M059J (cell line): ENCODE measurements at places on chromosomes 11 and 22.

DNA sequence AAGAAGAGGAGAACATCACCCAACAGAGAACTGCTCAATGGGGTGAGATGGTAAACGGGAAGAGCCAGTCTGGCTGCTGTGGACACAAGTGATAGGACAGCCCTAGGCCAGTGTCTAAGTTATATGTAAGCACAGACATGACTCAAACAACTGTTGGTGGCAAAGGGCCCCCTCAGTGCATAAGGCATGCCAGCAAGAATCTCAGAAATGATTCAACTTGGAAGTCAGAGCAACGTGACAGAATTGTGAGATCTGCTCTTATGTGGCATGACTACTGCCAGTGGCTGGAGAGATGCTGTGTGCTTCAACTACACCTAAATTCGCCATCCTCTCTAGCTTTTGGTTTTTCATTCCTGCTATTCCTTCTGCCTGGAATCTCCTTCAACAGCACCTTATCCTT, 7.4 kb downstream of the SLN start:
- DNase-seq, result peak; percentile 92

GRCh38 chr11:3927129-3927796, 71.8 kb downstream of the STIM1 start:
- no peak for DNase-seq

- DNase-seq, result no peak
These were observed 4.3 kb upstream of the NHERF4 start for GRCh38 chr11:119180729-119181676.

- no peak for DNase-seq
These were observed 48.6 kb downstream of the FLRT1 start for GRCh38 chr11:64084146-64084950.

- DNase-seq, result no peak
These were observed 42.4 kb upstream of the SMTN start for GRCh38 chr22:31038686-31039085.

GRCh38 chr22:26893173-26894110, 236.1 kb downstream of the MIAT start:
- DNase-seq, result peak; percentile 45

- peak; percentile 60 for DNase-seq
These were observed 18.4 kb downstream of the NEAT1 start for GRCh38 chr11:65440831-65441499.

GRCh38 chr11:1744891-1745700, 5.3 kb downstream of the IFITM10 start:
- DNase-seq, result no peak

DNA sequence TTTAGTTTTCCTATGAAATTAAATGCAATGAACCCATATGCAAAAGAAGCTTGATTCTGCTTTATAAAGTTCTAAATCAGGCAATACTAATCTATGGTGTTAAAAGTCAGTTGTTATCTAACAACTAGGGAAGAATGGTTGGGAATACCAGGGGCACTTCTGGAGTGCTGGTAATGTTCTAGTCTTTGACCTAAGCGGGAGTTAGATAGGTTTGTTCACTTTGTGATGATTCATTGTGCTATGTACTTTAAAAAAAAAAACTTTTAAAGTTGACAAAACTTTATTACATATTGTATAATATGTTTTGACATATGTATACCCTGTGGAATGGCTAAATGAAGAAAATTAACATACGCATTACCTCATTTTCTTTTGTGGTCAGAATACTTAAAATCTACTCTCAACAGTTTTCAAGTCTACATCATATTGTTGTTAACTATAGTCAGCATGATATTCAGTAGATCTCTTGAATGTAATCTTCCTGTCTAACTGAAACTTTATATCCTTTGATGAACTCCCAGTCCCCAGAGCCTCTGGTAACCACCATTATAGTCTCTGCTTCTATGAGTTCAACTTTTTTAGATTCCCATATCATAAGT, 39.2 kb downstream of the BIRC2 start:
- DNase-seq, result no peak

- DNase-seq, result no peak
These were observed 270.9 kb downstream of the TTC28 start for GRCh38 chr22:28408709-28409108.

DNA sequence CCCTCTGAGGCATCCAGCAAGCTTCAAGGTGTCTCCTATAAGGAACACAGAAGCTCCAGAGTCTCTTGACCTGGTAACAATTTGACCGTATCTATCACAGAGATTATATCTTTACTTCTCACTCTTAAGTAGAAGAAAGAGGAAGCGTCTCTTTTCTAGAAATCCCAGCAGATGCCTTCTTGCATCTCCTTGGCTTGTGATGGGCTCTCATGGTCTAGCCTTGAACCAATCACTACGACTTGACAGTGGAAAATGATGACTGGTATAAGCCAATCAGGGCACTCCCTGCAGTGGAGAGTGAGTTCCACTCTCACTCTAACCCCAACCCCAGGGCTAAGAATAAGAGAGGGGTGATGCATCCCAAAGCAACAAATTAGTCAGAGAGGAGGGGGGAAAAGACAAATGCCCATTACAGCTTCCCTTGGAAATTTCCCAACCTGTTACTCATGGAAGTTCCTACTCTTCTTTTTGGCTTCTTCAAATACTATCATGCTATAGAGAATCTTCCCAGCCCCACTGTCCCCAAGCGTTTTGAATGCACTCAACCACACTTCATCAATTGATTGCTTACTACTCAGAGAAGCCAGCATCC, 293.5 kb downstream of the MN1 start:
- DNase-seq, result peak; percentile 64

- DNase-seq, result peak; percentile 7
These were observed 38.7 kb downstream of the GLYAT start for GRCh38 chr11:58693026-58693425.

DNA sequence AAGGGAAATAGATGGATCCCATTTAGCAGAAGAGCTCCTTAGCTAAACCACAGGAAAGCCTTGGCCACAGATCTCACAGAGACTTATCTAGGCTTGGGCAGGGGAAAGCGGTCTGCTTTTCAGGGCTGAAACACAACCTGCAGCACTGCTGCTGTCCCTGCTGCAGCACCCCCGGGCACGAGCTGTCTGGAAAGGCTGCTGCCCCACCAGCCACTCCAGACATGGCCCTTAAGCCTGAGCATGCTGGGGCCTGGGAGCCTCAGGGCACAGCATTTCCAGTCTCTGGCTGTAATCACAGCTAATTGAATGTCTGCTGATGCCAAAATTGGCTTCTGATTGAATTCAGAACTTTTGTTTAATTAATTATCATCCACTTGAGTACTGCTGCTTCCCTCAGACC, 115.0 kb downstream of the TMPRSS5 start:
- no peak for DNase-seq

DNA sequence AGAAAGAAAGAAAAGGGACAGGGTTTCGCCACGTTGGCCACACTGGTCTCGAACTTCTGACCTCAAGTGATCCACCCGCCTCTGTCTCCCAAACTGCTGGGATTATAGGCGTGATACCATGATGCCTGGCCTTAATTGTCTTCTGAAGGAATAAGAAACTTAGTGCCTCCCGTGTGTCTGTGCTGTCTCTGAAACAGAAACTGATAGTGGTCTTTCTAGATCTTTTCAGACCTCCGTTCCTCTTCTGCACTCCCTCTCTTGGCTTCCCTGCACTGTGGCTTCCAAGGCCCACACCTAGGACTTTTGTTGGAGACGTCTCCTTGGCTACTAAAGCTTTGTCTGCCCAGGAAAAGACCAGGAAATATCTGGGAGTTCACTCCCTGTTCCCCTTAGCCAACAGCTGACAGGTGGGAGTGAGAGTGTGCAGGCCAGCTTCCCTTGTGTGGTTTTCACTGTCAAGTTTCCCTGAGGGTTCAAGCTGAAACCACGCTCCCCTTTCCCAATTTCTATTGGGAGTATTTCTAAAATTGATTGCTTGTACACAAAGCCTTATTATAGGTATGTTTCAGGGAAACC, 10.1 kb upstream of the HTR3B start:
- DNase-seq, result peak; percentile 5

DNA sequence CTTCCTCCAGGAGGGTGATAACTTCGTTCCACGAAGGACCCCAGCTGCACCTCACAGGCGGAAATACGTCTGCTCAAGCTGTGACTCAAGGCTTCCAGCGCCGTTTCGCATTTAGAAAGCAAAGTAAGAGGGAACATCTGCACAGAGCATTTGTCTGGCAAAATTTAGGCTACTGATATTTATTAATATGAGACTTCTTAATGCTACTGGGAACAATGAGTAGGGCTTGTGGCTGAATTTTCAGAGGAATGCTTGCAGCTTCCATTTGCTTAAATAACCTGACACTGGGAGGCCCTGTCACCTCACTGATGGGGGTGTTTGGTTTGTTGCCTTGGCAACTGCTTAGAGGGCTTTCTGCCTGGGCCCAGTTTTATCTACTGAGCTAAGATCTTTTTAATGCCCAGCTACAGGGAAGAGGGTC, 14.7 kb upstream of the ST14 start:
- peak; percentile 47 for DNase-seq

DNA sequence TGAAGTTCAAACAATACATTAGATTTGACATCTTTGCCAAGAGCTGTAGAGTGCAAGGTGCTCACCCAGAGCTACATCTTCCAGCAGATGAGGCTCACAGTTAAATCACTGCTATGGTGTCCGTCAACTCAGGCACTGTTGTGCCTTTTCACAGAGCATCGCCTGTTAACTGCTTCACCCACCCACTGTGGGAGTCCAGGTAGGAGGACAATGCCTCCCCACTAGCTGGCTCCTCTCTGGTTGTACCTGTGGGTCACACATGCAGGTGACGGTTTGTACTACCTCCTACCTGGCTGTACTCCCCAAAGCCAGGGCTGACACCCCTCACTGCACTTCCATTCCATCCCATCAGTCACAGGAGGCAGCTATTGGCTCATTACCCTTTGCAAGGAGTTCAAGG, 84.6 kb upstream of the TOP3B start:
- DNase-seq, result no peak

- DNase-seq, result no peak
These were observed 8.4 kb upstream of the OMP start for GRCh38 chr11:77093987-77094840.

DNA sequence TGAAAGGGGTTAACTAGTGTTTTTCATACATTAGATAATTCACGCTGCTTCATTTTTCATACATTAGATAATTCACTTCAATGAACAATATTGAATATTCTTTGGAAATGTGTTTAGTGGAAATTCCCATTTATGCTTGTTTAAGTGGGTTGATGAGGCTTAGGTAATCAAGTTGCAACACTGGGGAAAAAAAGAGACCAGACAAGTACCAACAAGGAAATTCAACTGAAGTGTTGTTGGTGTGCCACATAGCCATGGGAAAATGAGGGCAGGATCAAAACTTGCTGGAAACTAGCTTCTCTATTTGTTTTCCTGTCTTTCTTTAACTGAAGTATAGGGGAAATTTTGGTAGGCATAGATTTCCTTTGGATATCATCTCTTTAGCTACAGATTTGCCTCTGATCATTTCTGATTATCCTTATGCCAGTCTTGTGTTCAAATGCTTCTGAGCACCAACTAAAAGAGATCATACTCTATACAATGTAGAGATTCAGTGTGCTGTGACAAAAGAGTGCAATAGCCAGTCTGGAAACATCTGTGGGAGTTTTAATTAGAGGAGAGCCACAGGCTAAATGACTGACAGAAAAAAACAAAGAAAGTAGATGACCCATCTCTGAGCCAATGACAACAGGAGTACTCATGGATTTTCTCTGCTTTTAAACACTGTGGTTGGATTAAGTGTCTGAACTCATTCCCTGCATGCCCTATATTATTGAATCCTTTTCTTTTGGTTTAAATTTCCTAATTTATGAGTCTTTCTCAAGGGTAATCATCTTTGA, 67.6 kb upstream of the CTSC start:
- DNase-seq, result peak; percentile 41

DNA sequence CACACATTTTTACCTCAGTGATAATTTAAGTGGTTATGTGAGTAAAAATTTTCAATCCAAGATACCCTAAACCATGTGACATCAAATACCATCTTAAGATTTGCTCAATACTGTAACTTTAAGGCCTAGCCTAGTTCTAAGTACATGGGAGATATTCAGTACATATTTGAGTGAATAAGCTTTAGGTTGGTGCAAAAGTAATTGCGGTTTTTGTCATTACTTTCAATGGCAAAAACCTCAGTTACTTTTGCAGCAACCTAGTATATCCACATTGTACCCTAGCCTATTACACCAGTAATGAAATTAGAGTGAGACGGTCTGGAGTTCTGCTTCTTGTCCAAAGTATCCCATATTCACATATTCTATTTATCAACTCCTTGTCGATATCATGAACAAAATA, 700.1 kb downstream of the LRRC4C start:
- DNase-seq, result no peak

- DNase-seq, result no peak
These were observed 30.8 kb upstream of the LRRC10B start for GRCh38 chr11:61477727-61478148.

- peak; percentile 14 for DNase-seq
These were observed 89.6 kb downstream of the SERGEF start for GRCh38 chr11:17923217-17923616.

DNA sequence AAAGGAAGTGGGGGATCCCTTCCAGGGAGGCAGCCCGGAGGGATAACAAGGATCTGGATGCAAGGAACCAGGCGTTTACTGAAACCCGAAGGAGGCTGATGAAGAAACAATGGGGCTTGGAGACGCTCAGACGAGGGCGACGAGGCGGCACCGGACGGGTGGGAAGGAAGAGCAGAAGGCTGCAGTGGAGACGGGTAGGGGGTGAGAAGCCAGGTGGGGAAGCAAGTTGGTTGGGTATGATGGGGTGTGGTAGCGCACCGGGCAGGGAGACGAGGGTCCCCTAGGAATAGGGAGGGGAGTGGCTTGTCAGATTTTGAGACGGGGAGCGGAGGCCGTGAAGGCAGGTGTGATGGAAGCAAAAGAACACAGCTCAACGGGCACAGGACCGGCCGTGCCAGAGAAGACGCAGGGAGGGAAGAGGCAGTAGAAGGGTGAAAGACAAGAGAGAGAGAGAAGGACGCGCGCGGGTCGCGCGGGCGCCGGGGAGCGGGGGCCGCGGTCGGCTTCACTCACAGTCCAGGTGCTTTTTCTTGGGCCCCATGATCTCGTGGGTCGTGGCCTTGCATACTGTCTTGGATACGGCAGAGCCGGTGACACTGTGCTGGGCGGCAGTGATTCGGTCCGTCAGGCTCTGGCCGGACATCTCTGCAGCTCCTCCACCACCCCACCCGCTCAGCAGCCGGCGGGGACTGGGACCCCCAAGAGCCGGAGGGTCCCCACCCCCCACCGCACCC, 579 bp downstream of the PICALM start:
- peak; percentile 65 for DNase-seq

DNA sequence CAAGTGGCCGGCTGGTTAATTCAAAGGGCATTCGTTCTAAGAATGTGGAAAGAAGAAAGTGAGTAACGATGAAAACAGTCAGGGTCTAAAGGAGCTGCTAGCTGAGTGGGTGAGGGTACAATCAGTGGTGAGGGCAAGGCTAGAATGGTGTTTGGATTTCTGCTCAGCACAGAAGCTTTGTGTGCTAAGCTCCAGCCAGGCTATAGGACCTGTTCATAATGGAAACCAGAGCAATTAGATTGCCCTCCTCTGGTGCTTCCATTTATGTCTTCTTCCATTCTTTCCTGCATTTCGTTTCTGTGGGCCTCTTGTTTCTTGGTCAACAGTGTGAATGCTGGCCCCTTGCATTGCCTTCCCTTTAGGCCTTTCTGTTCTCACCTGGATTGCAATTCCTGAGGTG, 572.9 kb upstream of the CHORDC1 start:
- DNase-seq, result no peak
